ENCODE measurements at places on chromosomes 1 and 21.

DNA sequence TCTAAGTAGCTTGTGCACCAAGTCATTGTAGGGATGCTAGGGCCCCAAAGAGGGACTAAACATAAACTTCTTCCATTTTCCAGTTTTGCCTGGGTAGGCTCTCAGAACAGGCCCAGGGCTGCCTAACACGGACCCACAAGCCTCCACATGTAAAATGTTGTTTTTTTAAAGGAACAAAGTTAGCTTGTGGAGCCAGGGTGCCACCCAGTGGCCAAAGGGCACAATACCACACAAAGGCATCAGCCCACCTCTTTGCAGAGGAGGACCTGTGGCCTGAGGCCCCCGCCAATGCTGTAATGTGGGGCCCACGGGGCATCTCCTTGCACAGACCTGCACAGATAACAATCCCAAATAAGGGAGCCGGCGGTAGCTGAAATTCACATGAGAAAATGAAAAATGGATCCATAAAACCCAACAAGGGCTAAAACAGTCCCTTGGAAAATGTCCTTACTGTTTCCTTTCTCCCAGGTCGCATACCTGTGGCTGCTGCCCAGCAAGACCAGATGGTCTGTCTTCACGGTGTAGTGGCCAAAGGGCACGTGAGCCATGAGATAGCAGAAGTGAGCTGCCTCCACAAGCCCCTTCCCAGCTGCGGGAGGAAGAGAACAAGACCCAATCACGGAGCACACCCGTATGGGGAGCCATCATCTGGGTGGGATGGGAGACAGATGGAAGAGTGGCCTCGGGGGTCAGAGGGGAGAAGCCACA is 23.8 kb downstream of the SEC16B start:
- peak; percentile 79 for DNase-seq

DNA sequence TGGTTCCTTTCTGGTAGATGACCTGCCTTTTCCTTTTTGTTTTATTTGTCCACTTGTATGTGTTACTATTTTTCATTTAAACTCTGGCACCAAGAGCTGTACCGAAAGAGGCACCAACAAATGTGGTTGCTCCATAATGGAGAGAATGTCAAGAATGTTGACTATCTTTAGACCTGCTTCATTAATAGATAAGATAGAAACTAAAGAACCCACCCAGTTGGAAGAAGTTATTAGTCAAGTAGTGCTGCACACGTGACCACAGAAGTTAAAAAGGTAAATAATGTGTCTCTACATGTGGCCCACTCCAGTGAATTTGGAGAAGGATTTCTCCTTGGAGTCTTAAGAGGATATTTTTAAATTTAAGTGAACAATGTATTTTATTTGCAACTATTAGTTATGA is 9.3 kb downstream of the ATP1A1 start:
- peak; percentile 70 for DNase-seq

DNA sequence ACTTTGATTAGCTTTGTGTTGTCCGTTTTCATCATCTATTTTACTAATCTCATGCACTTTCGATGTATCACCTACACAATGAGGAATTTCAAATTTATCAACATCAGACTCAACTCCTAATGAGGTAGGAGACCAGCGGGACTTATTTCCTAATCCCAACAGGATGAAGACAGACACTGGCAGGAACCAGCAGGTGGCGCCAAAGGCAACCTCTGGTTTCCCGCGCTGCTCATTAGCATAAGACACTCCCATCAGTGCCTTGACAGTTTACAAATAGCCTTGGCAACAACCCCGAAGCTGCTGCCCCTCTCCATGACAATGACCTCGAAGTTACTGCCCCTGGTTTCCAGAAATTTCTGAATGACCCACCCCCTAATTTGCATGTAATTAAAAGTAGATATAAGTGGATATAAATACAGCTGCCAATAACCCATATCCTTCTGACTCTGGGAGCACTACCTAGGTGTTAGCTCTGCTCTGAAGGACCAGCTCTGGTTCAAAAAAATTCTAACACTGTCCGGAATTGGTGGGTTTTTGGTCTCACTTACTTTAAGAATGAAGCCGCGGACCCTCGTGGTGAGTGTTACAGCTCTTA is 974.8 kb downstream of the ADGRL2 start:
- peak; percentile 86 for DNase-seq

GRCh38 chr1:69836971-69837636 is 269.4 kb downstream of the LRRC7 start:
- DNase-seq: no peak

GRCh38 chr1:10967090-10967489 is 45.4 kb upstream of the TARDBP start:
- no peak for DNase-seq

DNA sequence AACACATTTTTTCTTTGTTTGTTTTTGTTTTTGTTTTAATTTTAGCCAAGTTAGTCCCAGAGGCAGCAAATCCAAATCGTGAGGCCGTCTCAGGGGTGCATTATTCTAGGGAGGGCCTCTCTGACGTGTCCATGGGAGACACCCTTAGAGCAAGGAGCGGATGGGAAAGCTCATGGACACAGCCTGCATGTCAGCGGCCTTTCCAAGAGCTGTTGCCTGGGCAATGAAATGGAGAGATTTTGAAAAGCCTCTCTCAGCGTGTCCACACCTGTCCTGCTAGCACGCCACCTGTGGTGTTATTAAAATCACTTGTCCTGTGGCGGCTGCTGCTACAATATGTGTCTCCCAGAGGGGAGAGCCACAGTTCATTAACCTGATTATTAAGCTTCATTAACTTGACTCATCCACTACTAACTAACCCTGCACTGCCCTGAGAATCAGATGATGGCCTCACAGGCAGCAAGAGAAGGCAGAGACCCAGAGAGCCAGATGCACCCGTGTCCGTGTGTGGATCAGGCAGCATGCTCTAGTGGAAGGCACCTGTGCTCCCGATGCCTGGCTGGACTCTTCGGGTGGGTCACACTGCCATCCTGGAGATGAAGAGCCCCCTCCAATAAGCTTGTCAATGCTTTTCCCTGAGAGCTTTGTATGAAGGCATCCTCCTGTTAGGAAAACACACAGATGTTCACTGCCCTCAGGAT is 133.3 kb downstream of the PGBD5 start:
- DNase-seq: no peak

DNA sequence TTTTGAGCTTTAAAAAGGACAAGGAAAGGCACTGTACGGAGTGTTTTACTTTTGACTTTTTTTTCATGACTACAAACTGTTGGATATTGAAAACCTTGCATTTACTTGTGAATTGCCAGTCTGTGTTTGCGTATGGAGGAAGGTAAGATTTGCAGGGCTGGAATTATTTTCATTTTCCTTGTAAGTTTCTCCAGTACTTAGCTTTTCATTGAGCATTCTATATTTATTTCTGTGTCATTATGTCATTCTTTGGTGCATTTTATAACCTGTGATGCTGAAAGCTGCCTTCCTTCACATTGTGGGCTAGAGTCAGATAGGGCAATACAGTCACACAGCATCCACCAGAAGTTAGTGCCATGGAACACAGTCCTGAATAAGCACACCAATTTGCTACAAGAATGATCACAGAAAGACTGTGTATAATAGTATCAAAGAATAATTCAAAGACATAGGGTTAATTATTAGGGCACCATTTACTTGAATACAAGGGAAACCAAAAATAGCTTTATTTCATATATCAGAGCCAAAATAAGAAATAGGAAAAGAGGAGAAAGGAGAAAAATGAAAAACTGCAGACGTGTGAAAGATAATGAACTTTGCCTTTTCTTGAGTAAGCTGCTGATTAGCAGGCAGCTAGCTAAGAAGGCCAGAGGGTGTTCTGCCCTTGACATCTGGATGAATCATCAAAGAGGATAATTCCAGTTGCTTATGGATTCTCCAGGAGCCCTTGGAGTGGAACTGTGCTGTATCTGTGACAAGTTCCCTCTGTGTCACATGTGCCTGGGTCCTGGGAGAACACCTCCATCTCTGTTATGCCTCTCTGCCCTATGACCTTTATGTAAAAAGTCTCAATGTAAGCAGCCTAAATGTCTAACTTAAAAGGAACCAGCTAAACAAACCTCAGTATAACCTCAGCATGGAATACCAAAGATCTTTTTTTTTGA is 8.0 kb upstream of the FAM20B start:
- no peak for DNase-seq

DNA sequence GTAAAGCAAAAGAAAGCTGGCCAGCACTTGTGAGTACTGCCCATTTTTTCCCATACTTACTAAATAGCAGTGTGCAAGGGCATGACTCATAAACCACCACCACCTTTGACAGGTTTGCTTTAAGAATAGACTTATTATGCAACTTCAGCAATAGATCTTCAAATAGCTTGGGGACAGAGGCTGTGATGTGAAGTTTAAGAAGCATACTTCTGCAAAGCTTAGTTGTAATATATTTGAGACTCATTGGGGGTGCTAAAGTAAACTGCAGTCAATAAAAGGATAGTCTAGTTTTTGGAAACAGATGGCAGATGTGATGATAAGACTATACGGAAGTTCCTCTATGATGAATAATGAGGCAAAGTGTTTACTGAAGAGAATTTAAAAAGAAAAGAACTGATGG is 210.0 kb downstream of the PLA2G4A start:
- DNase-seq: no peak

- DNase-seq: no peak
Measured at GRCh38 chr1:34914958-34915357, 14.5 kb downstream of the DLGAP3 start.

DNA sequence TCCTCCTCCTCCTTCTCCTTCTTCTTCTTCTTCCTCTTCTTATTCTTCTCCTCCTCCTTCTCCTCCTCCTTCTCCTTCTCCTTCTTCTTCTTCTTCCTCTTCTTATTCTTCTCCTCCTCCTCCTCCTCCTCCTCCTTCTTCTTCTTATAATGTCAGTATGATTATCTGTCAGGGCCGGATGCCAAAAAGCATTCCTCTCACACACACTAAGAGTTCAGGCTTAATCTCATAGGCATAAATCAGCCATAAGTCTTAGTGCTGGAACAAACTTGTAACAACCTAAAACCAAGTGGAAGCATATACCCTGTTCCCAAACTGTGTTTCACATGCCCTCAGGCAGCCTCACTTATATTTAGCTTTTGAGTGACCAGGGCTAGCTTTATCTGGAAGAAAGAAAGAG is 240.3 kb downstream of the LMX1A start:
- no peak for DNase-seq

DNA sequence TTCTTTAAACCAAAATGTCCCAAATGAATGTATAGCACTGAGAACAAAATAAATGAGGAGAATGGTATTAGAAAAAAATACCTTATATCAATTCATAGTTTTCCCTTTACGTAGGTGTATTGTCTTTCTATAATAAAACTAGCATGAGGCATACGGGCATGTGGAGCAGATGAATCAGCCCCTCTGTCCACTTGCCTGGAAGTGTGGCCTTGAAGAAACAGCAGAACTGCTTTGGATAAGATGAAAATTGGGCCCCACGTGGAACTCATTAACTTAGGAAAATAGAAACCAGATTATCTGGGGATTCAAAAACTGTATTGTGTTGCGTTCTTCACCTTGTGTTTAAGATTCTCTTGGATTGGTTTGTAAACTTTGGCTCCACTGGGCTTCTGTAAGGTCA is 356.8 kb upstream of the B3GALT2 start:
- no peak for DNase-seq

DNA sequence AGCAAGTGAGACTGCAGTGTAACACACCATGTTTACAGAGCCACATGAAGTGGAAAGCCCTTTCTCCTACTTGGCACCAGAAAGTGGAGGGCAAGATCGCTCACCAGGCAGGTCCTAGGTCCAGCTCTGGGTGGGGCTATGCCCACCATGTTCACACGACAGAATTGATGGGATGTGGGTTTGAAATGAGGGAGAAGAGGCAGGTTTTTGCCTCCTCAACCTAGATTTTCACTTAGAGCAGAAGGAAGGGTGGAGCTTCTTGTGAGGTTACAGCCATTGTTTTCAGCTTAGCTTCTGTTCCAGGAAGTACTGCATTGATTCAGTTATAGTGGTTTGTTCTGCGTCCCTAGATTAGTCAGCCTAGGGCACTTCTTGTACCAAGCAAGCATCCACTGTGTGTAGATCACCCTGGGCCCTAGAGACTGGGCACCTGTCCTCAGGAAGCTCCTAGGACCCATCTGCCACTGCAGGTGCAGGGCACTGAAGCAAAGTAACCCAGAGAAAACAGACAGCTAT is 2.3 kb downstream of the CD53 start:
- DNase-seq: no peak

DNA sequence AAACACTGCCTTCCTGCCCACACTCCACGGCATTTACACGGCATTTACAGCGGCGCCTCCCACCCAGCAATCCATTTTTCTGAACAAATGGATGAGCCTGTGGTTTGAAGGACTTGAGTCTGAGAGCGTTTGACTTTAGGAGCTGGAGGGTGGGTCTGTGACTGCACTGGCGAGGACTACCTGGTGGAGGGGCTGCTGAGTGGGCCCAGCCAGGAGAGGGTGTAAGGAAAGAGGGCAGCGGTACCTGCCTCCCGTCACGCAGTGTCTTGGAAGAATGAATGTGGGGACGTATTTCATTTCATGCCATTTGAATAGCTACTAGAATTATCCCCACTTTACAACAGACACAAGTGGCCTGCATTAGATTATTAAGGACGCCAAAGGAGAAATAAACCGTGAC is 62.9 kb downstream of the B3GALT5 start:
- DNase-seq: no peak

DNA sequence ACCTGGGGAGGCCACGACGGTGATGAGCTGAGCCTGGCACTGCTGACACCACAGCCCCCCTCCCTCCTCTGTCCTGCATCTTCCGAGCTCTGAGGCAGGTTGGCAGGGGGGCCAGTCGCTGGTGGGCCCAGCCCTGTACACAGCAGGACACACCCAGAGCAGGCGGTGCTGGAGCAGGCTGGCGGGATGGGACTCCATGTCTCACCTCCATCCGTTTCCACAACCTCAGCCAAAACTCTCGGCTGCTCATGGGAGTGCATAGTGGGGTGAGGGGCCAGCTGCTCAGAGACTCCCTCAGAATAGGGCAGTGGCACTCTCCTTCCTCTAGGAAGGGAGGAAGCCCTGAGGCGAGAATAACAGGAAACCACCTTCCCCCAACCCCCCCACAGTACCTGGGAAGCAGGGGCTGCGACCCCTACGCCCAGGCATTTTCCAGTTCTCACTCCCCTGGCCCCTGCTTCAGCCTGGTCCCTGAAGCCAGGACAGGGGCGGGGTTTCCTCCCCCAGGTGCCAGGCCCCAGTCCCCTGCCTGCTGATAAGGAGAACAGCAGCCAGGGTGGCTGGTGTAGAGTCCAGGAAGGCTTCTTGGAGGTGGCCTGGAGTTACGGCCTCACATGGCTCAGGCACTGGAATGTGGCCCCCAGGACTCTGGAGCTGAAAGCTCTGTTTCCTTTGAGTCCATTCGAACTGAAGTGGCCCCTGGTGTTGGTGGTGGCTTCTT is 3.2 kb upstream of the IBA57 start:
- peak; percentile 83 for DNase-seq

DNA sequence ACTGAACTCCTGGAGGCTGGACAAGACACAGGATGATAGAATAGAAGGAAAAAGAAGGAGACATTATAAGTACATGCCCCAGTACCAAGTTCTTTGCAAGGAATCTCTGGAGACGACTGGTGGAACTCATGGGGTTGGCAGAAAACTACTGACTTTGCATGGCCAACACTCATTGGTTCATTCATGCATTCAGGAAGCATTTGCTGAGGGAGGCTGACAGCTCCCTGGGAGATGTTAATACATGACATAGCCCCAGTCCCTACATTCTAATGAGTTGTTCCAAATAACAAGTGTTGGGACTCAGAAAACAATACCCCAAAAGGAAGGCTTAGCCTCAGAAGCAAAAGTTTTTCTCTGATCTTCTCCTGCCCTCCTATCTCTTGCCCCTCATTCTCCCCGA is 172.8 kb upstream of the IRF2BP2 start:
- DNase-seq: peak; percentile 55

Measured in mesendoderm (in vitro differentiated cells).